ENCODE measurements at places on chromosomes 11 and 22.

- no peak for DNase-seq
These were observed 61.6 kb downstream of the STK33 start for GRCh38 chr11:8532475-8532874.

- no peak for DNase-seq
These were observed 304.1 kb upstream of the PITPNB start for GRCh38 chr22:28222976-28223745.

DNA sequence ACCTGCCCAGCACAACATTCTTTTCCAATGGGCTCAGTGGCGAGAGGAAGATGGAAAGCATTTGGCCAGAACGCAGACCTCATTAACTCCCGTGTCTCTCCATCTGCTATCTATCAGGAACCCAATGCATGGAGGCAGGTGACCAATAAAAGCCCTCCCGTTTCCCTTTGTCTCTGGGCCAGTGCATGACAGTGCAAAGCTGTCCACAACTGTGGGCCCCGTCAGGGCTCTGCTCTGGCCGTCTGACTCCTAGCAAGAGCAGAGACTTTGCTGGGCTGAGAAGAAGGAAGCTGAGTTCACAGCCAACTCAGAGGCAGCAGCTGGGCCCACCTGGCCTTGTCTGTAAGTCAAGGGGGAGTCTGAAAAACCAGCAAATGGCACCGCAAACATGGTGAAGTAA, 177.8 kb downstream of the TENM4 start:
- no peak for DNase-seq

- no peak for DNase-seq
These were observed at the start of gene MAPK8IP2 for GRCh38 chr22:50600538-50600937. MAPK8IP2 (plus strand) TSS chr22:50600793; CDS start chr22:50600819, 26 bp downstream.
